Stimulated activated CD4-positive, alpha-beta T cell treated with anti-CD3 and anti-CD28 coated beads, Interleukin-12 subunit alpha, Interleukin-12 subunit beta, amount 100 ng/mL, for 24 hours (primary cell): ENCODE measurements at places on chromosomes 5 and 9.

DNA sequence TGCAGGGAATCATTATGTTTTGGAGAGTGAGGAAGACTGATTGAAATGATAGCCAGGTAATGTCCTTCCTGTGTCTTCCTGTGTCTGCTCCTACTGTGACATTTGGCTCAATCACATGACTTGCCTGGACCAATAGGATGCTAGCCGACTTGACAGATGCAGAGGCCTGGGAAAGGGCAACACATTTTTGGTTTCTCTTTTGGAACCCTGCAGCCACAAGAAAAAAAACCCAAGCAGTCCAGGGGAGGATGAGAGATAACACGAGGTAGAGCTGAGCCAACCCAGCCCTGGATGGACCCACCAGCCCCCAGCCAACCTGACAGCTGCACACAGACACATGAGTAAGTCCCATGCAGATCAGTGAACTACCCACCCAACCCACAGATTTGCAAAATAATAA lies 256.1 kb upstream of the SMARCA2 start:
- no peak for DNase-seq

DNA sequence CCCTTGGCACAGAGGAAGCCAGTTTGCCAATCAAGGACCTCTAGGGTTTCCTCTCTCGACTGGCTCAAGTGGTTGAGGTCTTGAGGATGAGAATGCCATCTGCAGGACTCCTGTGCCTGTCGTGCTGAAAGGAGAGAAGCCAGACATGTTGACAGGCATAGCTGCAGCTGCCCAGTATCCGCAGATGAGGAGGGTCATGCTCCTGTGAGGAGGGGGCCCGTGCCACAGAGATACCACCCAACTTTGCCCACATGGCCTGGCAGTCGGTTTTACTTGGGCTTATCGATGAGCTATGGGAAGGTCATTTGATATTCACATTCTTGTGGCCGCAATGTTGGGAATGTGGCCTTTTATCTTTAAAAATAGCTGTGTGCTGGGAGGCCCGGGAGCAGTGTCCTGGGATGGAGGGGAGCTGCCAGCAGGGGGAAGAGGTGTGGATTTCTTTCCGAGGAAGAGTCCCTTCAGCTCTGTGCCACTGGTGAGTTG lies 17.4 kb downstream of the FRMPD1 start:
- DNase-seq: no peak

DNA sequence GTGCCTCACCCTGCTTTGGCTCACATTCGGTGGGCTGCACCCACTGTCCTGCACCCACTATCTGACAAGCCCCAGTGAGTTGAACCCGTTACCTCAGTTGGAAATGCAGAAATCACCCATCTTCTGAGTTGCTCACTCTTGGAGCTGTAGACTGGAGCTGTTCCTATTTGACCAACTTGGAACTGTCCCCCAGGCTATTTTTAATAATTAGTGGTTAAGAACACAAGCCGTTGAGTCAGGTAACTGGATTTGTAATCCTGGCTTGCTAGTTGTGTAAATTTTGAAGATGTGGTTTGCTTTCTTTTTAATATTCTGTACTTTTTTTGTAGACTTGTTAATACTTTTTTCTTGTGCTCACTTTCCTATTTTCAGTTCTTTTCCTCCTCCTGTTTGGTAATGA lies 81.2 kb downstream of the CNTLN start:
- no peak for DNase-seq

DNA sequence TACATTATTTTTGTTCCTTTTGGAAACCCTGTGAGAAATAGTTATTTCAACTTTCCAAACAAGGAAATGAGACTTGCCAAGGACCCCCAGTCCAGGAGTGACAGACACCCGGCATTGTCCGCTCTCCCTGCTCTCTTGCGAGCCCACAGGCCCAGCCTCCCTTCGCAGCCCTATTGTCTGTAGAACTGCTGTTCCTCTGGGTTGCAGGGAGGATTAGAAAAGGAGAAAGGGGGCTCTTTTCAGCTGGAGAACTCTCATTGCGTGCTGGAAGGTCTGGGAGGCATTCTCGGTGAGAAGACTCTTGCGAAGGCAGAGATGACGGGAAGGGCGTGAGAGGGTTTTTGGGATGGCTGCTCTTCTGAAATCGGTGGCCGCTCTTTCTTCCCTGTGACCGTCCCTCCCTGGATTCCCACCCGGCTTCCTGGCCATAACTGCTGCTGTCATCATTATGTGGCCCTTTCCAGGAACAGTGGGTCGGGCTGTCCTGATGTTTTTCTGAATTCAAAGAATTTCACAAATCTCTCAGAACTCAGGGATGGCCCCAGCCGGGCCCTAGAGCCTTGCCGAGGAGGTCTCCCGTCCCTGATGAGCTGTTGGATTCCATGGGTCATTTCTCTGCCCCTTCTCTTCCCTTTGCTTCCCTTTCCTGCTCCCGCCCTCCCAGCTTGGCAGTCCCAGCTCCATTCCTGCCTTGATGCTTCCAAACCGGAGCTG lies 29.8 kb downstream of the STC2 start:
- no peak for DNase-seq

- no peak for DNase-seq
Measured at GRCh38 chr5:75279321-75279720, 42.6 kb upstream of the ANKRD31 start.

GRCh38 chr9:3862561-3862960 lies 336.8 kb upstream of the RFX3 start:
- no peak for DNase-seq

- no peak for DNase-seq
Measured at GRCh38 chr9:35609001-35609819, 4.1 kb downstream of the TESK1 start.

- DNase-seq: no peak
Measured at GRCh38 chr5:146751054-146751453, 127.5 kb downstream of the PPP2R2B start.

- DNase-seq: peak; percentile 56
Measured at GRCh38 chr9:126690431-126691051, 76.8 kb downstream of the LMX1B start.

- DNase-seq: no peak
Measured at GRCh38 chr9:26261503-26262330, 583.5 kb upstream of the TUSC1 start.

GRCh38 chr9:14395317-14396082 lies 81.6 kb upstream of the NFIB start:
- DNase-seq: no peak

DNA sequence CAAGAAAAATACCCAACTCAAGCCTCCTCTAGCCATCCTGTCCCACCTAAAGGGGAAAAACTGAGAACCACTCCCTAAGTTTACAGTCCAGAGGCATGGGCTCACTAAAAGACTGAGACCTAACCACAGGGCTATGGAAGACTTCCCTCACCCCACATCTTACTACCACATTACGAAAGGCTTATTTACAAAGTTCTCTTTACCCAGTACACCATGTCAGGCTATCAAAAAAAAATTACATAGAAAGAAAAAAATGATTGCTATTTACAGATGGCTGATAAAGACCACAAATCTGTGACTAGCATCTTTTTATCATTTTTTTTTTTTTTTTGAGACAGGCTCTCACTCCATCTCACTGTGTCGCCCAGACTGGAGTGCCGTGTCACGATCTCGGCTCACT lies 69.7 kb upstream of the TNPO1 start:
- no peak for DNase-seq

GRCh38 chr5:36238502-36239295 lies 3.0 kb downstream of the NADK2 start:
- DNase-seq: no peak

DNA sequence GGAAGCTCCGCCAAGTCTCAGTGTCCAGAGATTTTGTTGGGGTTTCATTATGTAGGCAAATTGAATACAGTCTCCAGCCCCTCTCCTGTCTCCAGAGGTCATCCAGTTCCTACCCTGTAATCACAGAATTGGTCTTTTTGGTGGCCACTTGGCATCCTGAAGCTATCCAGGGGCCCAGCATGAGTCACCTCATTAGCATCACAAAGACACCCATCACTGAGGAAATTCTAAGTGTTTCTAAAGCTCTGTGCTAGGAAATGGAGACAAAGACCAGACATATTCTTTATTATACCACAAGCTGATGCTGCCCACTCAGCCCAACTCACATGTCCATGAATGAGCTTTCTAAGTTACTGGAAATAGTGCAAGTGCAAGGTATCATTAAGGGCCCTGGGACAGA lies 229.9 kb downstream of the DOCK8 start:
- DNase-seq: no peak

- no peak for DNase-seq
Measured at GRCh38 chr5:44943647-44944046, 134.9 kb downstream of the MRPS30 start.

DNA sequence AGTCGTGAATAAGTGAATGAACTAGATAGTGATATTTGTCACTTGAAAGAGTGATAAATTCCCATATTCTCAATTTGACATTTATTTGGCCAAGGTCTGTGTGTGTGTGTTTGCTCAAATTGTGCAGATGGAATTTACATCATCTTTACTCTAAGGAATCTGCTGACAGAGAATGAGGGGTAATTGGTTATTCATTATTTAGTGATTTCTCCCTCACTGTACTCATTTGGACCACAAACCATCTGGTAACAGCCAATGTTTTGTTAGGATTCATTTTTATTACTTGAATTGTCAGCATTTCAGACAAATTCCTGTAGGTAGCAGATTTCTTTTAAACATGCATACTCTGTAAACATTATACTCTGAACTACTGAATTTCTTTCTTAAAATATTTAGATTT lies 15.6 kb downstream of the VCAN start:
- DNase-seq: no peak

GRCh38 chr5:176899946-176900779 lies 1.0 kb upstream of the HK3 start:
- no peak for DNase-seq

DNA sequence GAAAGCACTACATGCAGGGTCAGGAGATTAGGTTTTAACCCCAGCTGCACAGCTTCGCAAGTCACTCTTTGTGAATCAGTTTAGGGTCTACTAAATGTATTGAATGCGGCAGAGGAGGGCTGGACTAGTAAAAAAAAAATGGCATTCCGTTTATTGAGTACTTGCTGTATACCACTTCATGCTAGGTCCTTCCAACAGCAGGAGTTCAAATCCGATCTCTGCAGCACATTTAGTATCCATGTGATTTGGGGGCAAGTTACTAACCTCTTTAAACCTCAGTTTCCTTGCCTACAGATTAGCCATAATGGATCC lies 204.4 kb downstream of the SNCAIP start:
- no peak for DNase-seq

DNA sequence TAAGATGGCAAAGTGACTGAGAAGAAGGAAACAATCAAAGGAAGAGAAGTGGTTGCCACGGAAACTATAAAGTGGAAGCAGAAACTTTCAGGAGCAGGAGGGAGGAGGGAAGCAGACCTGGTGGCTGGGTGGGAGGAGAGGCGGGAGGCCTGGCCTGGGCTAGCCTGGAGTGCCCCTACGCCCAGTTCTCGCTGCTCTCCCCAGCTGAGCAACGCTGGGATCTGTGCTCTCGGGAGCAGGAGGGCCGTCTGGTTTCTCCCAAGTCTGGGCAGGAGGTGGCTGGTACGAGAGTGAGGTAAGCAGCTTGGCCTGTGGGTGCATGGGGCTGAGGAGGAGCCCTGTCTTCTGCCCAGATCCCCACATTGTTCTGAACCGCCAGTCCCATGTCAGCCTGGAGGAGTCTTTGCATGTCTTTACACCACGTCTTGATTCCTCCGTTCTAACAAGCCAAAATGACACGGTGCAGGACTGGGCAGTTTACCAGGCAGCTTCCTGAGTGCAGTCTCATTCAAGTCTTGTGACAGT lies 15.0 kb upstream of the DAB2IP start:
- no peak for DNase-seq

GRCh38 chr9:135277219-135278201 lies 190.0 kb downstream of the OLFM1 start:
- DNase-seq: no peak

GRCh38 chr9:17614903-17615302 lies 36.0 kb downstream of the SH3GL2 start:
- no peak for DNase-seq

- DNase-seq: no peak
Measured at GRCh38 chr5:148333262-148333849, 2.0 kb upstream of the SPINK9 start.

DNA sequence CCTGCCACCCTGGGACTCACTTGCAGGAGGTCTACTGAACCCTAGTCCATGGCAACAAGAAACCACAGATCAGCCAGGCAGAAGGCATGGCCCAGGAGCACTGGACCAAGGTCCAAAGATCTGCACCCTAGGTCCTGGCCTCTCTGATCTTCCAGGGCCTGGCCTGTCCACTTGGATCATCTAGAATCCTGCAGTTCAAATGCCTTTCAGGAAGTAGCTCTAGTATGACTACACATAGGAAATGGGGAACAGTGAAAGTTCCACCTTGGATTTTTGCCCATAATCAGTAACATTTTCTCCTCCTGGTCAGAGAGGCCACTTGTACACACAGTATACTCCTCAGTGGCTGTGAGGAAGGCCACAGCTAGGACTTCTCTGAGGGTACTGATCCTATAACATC lies 11.5 kb downstream of the ANXA6 start:
- DNase-seq: no peak

GRCh38 chr5:152595405-152595804 lies 190.3 kb upstream of the NMUR2 start:
- no peak for DNase-seq

- DNase-seq: no peak
Measured at GRCh38 chr5:145780982-145781381, 54.2 kb downstream of the PRELID2 start.

DNA sequence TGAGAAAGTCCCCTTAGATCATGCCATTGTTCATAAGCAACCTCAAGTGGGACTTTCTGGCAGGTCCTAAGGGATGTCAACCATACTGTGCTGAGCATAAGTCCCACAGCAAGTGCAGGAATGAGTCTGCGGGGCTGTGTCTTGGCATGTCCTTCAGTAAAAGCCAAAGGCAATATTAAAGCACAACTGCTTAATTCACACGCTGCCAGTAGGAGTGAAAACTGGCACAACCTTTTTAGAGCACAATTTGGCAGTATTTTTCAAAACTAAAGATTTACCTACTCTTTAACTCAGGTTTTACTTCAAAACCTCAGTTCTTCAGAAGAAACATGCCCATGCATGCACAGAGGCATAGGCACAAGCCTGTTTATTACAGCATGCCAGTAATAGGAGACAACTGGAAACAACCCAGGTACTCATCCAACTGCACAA lies 24.4 kb upstream of the SMAD5 start:
- DNase-seq: no peak

DNA sequence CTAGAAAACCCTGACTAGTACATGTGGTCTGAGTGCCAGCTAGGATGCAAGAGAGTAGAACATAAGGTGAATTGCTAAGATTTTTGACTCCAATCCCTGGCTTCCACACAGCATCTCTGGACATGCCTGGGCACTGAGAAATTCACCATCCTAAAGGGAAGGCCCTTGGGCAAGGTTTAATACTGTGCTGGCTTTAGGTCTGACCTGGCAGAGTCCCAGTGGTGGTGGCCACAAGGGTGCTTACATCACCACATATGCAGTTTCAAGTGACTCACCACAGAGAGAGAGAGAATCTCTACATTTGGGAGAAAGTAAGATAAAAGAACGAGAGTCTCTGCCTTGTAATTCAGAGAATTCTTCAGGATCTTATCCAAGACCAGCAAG lies 661.6 kb upstream of the C9orf72 start:
- DNase-seq: no peak
